ENCODE measurements at places on chromosomes 5 and 9.

GRCh38 chr5:173498739-173499470 is 117.5 kb downstream of the BOD1 start:
- no peak for DNase-seq

DNA sequence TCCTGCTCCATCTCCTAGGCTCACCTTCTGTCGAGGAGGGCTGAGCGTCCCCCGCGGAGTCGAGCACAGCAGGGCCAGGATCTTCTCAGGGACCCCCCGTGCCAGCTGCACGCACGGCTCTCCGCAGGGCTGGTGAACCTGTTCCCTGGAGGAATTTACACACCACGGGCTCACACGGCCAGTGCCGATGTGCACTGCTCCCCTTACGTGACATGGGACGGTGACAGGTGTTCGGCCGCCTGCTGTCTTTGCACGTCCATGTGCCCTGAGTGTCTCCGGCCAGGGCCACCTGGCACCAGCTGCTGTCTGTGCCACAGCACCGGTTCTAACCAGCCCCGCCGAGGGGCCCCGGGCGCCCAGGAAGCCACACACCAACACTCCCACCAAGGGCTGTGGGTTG is 8.7 kb upstream of the AGPAT2 start:
- DNase-seq, result no peak

GRCh38 chr5:132774406-132774805 is 2.6 kb downstream of the SEPTIN8 start:
- DNase-seq, result no peak

- no peak for DNase-seq
Measured at GRCh38 chr5:76762484-76762883, 46.6 kb downstream of the F2R start.

- DNase-seq, result no peak
Measured at GRCh38 chr9:16864649-16865434, 5.6 kb downstream of the BNC2 start.

DNA sequence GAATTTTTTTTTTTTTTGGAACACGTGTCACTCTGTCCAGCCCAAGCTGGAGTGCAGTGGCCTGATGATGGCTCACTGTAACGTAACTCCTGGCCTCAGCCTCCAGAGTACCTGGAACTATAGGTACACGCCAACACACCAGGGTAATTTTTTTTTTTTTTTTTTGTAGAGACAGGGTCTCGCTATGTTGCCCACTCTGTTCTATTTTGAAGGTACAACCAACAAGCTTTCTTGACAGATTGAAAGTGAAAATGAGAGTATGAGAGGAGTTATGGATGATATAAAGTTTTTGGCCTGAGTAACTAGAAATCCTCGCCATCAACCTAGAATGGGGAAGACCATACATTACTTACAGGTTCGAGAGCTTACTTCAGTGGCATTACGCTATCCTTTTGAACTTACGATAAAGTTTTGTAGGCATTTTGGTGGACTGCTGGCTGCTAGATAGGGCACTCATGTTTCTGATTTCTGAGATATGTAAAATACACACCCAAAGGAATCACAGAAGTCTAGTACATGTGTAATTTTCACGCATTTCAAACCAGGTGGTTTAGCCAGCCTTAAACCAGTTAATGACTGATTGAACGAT is 806 bp upstream of the CDC42SE2 start:
- no peak for DNase-seq

All from stimulated activated CD8-positive, alpha-beta memory T cell treated with anti-CD3 and anti-CD28 coated beads, Interleukin-7, amount 100 ng/mL, for 48 hours (primary cell).